ENCODE measurements at places on chromosomes 2 and 18.

DNA sequence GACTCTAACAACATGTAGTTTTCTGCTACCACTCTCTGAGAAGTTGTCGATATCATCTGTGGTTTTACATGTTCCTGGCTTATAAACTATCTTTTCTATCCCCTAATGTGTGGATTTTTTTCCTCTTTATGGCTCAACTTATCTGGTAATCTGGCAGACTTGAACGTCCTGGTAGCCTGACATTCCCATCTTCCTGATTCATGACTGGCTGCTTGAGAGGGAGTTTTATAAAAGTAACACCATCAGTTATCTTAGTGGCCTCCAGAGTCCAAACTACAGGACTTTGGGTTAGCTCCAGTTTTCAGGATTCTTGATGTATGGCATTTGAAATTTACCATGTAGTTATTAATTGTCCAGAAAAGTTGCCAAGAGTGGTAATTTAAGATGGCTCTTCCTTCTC is 174.0 kb upstream of the GULP1 start:
- no peak for DNase-seq

GRCh38 chr18:46485675-46486194 is 171.3 kb downstream of the LOXHD1 start:
- no peak for DNase-seq

DNA sequence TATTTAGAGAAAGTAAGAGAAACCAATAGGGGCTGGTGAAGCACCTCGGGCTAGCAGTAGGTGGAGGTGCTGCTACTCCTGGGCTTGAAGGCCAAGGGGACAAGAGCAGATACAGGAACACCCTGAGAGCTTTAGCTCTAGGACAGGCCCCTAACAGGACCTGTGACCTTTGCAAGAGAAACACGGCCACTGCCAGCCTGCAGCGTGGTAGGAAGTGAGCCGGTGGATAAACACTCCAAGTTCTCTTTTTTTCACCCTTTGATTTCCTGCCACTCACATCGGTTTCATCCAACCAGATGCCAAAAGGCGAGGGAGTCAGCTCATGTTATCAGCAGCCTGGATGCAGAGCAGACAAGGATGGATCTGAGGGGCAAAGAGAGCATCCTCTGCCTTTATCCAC is 66.8 kb upstream of the SPRED2 start:
- DNase-seq: no peak

- DNase-seq: no peak
Measured at GRCh38 chr2:234492717-234493485, 4.0 kb downstream of the ARL4C start.

DNA sequence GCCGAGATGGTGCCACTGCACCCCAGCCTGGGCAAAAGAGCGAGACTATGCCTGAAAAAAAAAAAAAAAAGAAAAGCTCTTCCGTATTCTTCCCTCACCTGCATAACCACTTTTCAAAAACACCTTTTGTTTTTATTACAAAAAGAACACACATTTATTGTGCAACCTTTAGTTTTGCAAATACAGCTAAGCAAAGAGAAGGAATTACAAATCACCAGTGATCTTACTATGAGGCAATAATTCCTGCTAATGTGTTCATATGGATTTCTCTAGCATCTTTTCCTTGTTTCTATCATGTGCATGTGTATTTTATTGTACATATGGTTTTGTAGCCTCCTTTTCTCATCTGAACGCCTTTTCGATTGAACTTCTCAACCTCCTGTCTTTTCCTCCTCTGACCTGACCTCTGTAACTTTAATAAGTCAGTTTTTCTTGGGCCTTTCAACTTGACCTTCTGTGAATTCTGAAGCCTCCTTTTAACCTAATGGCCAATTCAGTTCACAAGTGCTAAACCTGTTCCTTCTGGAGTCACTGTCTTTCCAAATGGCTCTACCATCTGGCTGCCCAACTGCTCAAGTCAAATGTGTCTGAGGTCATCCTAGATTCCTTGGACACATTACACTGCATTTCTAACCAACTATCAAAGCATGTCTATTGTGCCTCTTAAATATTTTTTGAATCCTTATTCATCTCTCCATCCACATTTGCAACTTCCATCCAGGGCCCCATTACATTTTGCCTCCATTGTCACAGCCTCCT is 59.1 kb upstream of the DAPL1 start:
- no peak for DNase-seq
